ENCODE measurements at places on chromosomes 7 and 10.

DNA sequence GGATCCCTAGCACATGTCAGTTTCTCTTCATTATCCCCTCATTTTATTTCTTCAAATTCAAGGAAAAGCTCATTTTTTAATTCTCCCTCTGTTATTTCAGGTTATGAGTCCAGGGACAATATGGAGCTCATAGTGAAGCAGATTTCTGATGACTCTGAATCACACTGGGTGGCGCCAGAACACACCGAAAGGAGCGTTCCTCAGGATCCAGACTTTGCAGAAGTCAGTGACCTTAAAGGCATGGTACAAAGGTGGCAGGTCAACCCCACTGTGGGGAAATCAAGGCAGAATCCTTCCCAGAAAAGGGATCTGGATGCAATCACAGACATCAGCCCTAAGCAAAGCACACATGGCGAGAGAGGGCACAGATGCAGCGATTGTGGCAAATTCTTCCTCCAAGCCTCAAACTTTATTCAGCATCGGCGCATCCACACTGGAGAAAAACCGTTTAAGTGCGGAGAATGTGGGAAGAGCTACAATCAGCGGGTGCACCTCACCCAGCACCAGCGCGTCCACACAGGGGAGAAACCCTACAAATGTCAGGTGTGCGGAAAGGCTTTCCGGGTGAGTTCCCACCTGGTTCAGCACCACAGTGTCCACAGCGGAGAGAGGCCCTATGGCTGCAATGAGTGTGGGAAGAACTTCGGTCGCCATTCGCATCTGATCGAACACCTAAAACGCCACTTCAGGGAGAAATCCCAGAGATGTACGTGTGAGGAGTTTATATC lies 21.4 kb downstream of the ZKSCAN5 start:
- no peak for DNase-seq

- DNase-seq: no peak
Observed at GRCh38 chr10:46264336-46264735, 22.5 kb upstream of the ANTXRL start.

- DNase-seq: no peak
Observed at GRCh38 chr7:24769851-24770250, 12.6 kb upstream of the GSDME start.

DNA sequence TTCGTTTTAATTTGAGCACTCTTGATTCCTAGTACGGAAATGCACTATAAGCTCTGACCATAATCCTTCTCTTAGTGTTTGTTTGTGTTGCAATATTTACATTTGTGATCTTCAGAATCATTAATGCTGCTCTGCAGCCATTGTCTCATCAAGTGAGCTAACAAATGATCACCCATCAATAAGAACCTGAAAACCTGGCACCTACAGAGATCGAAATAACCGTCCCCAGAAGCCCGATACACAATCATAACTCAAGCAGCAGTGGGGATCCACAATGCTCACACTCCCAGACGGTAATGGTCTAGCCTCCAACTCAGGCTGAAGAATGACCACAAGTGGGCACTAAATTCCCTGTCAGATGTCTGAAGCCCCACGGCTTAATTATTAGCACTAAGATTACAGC lies 156.0 kb upstream of the NFE2L3 start:
- DNase-seq: no peak

DNA sequence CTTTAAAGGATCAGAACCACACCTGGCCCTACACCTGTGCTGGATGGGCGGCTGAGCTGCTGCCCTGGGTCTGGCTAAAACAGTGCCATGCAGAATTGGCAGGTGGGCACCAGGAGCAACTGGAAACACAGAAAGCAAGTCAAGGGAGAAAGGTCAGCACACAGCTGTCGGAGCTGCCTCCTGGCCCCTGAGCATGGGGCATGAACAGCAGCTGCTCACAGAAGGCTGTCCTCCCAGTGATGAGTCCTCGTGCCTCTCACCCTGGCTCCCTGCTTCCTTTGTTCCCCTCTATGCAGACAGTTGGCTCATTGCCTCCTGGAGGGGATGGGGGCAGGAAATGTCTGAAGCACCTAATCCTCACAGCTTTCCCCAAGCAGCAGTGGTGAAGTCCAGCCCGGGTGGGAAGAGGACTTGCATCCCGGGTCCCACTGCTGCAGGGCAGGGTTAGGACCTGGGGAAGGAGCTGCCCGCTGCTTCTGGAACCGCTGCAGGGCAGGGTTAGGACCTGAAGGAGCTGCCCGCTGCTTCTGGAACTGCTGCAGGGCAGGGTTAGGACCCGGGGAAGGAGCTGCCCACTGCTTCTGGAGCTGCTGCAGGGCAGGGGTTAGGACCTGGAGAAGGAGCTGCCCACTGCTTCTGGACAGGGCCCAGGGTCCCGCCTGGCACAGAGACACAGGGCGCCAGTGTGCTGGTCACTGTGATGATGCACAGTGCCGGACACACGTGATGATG lies 37.3 kb downstream of the VIPR2 start:
- DNase-seq: no peak

GRCh38 chr7:92876836-92877235 lies 40.5 kb upstream of the CDK6 start:
- DNase-seq: no peak

DNA sequence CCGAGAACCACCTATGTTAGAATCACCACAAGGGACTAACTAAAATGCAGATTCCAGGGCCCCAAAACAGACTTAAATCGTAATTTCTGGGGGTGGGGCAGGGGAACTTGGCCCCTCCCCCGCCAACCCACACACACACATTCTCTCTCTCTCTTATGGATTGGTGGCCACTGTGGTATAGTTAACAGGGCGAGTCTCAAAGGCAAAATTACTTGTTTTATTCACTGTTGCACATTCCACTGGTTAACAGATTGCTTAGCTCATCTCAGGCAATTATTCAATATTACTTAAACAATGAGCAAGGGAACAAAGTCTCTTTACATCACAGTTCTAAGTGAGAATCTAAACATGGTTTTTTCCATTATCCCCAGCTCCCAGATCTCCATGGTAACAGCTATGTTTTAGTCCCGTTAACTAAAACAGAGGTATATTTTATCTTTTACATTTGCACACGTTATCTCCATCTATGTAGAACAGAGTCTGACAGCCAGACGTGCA lies 38.5 kb downstream of the IGF2BP3 start:
- DNase-seq: no peak

DNA sequence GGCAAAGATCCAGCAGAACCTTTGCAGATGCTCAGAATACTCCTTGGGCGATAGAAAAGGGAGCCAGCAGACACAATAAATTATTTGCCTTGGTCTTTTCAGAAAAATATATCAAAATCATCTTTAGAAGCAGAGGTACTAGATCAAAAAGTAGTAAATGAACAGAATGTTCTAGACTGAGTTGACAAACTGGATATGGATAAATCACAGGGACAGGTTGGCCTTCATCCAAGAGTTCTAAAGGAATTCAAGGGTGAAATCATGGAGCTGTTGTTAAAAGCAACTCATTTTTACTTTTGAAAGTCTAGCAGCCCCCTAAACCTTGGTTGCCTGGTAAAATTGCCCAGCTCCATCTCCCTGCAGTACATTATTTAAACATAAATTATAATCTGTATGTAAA lies 99.1 kb downstream of the PLCE1 start:
- DNase-seq: no peak

DNA sequence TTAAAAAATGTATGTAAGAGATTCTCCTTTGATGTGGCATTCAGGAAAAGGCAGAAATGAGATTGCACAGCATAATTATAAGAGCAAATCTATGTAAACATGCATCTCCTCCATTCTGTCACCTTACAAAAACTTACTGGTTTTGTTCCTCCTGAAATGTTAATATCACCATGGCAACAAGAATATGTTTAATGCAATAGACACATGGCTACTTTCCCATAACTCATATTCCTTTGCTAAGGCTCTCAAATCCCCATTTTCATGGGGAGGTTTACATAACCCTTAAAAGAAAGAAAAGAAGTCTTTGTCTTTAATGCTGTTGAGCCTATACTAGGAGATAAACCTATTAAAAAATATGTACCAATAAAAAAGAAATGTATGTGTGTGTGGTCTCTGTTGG lies 136.2 kb downstream of the ANK3 start:
- no peak for DNase-seq

DNA sequence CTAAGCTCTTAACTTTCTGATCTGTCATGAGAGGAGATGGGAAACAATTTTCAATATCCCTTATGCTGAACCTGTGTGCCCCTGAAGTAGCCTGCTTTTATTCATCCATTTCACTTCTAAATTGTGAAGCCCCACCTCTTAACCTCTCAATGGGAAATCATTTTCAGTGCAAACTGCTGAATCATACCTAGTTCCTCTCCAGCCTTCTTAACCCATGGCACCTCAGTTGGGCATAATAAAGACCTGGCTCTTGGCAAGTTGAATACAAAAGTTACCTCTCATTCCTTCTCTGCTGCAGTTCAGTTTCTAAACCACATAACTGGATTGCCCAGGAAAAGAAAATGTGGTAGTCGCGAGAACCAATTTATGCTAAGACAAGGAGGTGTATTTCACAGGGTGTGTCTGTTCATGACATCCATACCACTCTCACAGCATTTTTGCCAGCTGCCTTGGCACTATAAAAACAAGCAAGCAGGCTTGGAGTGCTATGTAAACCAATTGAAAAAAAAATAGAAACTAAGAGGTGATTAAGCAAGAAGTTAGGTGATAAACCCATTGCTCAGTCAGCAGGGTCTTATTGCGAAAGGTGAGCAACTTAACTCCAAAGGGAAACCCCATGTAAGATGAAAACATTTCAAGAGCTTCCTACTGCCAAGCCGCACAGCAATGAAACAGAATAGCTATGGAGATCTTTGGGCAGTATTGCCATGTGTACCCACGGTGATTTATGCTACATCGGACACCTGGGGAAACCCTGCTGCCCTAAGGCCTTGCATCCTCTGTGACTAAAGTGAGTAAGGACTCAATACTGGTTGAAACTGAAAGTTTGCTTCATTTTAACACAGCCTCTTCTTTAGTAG lies 57.0 kb upstream of the DKK1 start:
- DNase-seq: no peak

GRCh38 chr10:92755725-92756124 lies 66.0 kb downstream of the HHEX start:
- DNase-seq: no peak

- no peak for DNase-seq
Observed at GRCh38 chr10:24722676-24723385, 856 bp downstream of the ARHGAP21 start.

DNA sequence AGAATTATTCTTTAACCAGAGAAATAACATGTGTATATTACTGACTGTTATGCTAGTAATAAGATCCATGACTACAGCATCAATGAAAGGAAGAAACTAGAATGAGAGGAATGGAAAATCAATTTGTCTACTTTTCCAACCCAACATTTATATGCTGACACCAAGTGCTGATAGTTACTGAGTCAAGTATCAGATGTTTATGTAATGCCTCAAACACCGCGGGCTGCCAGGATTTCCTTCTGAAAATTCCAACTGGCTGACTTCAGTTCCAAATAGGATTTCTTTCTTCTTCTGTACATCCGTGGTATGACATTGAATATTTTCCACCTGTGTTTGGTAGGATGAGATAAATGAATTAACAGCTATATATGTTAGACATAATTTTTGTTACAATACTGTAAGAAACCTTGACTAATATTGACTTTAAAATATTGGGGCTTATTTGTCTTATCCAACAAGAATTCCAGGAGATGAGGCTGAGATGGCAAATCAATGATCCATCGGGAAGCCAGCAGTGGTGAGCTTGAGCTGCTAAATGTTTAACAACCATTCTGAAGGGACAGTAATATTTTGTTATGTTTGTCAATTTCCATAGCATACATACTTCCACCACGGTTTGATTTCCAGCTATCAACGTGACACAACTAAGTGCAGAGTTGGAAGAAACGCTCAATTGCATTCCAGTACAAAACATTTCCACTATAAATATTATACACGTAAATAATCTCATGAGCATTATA lies 435.2 kb upstream of the AUTS2 start:
- no peak for DNase-seq

- DNase-seq: no peak
Observed at GRCh38 chr7:106108991-106109390, 3.1 kb downstream of the SYPL1 start.

GRCh38 chr7:155769701-155770100 lies 42.6 kb downstream of the SHH start:
- DNase-seq: no peak

DNA sequence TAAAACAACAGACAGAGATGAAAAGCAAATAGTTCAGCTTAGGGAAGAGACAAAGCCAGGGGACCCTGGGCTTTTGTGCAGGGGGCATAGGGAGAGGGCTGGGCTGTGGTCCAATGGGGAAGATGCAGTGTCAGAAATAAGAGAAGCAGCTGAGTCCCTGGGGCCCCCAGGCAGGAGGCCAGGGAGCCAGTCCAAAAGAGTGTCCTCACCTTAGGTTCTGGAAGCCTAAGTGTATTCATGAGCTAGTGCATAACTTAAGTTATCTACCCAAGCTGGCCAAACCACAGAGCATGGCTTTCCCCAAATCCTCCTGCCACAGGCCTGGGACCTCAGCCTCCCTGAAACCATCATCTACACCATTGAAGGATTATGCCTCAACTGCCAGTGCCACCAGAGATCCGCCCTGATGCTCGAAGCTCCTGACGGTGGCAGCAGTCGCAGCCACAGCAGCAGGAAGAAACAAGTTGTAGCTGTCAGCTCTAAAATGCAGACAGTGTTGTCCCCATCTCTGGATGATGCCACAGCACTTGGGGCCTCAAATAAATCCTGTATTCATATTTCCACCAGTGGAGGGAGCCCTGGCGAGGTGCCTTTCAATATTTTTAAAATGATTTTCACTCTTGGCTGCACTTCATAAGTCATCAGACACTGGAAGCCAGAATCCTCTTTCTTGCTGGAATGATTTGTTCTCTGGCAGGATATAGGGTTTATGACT lies 574.6 kb downstream of the GRID1 start:
- no peak for DNase-seq

DNA sequence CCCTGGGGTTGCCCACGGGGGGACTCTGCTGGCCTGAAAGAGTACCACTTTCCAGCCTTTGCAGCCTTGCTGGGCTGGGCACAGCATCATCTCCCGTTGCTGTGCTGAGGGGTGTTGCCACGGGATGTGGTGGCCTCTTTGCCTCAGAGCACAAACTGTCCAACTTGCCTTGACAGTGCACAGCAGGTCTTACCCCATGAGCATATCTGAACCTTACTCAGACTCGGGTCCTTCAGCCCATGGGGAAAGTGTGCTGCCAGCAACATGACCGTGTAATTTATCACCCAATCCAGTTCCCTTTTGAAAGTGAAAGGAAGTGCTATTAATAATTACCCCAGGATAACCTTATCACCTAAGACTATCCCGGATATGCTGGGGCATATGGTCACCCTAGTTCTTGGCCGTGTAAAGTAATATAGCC lies 46.8 kb downstream of the TBXAS1 start:
- DNase-seq: no peak

GRCh38 chr7:105454921-105455320 lies 66.2 kb upstream of the SRPK2 start:
- DNase-seq: no peak

Measured in retinal pigment epithelial cell (primary cell).